ENCODE measurements at places on chromosomes 4 and X. TPM values are rescaled to one million over a fixed set of nuclear protein-coding genes. Genes with fewer than 3 reads are reported as not detected.

- no peaks in the 10 kb centered on the region for H3K27me3 ChIP-seq
- H3K27ac ChIP-seq: no peak overlapping the region
- H3K36me3 ChIP-seq: no peaks in the 10 kb centered on the region
- H3K4me3 ChIP-seq: no peak overlapping the region
- no peak for DNase-seq
- H3K4me1 ChIP-seq: peaks cover 24% of the 10 kb centered on the region
Measured at GRCh38 chr4:61889117-61889516, 689.0 kb downstream of the ADGRL3 start.

DNA sequence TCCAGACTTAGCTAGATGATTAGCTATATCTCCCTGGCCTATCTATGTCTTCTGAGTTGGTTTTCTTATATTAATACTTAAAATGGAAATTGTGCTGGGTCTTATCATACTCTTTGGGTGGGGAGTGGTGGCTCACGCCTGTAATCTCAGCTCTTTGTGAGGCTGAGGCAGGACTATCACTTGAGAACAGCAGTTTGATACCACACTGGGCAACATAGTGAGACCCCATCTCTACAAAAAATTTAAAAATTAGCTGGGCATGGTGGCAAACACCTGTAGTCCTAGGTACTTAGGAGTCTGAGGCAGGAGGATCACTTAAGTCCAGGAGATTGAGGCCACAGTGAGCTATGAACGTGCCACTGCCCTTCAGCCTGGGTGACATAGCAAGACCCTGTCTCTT lies 30.4 kb downstream of the WDFY3 start:
- 0 out of 2 replicates have a peak, but pooled peaks cover under 1% of the 10 kb centered on the region for H3K36me3 ChIP-seq
- no peak overlapping the region for H3K27ac ChIP-seq
- H3K4me1 ChIP-seq: peaks cover 14% of the 10 kb centered on the region

GRCh38 chr4:26048378-26048882 lies 134.4 kb downstream of the SMIM20 start:
- no peak overlapping the region for H3K27ac ChIP-seq
- peaks cover 5% of the 10 kb centered on the region for H3K4me1 ChIP-seq
- no peak overlapping the region for H3K4me3 ChIP-seq
- H3K27me3 ChIP-seq: no peaks in the 10 kb centered on the region
- H3K36me3 ChIP-seq: no peaks in the 10 kb centered on the region
- DNase-seq: no peak

DNA sequence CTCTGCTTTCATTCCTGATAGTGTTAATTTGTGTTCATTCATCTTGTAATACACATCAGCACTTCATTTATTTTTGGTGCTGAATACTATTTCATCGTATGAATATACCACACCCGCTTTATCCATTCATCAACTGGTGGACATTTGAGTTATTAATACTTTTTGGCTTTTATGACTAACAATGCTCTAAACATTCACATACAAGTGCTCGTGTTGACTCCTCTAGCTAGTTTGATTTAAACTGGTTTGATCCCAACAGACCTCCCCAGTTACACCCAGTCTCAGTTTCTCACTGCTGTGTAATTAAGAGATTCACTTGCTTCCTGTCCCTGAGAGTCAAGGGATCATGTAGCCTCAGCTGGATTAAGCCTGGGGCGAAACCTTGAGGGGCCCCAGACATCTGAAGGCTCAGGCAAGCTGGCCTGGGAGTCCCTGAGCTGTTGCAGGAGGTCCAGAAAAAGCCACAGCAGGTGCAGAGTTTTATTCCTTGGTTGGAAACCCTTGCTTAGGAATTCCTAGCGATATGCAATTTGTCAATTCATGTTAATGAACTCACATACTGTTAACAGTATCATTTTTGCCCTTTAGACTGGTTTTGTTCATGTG lies 52.8 kb upstream of the CLDN24 start:
- no peaks in the 10 kb centered on the region for H3K27me3 ChIP-seq
- H3K27ac ChIP-seq: no peak overlapping the region

- H3K27me3 ChIP-seq: no peaks in the 10 kb centered on the region
- no peak for DNase-seq
- H3K27ac ChIP-seq: no peak overlapping the region
- no peaks in the 10 kb centered on the region for H3K36me3 ChIP-seq
Measured at GRCh38 chrX:2934715-2935710, 5.9 kb upstream of the ARSD start.

NSUN7 gene
- 31.3 TPM for total RNA-seq

EGF gene
- total RNA-seq: 1.9 TPM

CXXC4 gene
- 3.0 TPM for total RNA-seq

PDK3 gene
- total RNA-seq: 51.2 TPM

HPGD gene
- total RNA-seq: 4.1 TPM

ITM2A gene
- 48.4 TPM for total RNA-seq

CSAG3 gene
- total RNA-seq: not detected

BEND2 gene
- not detected for total RNA-seq

JADE3 gene
- total RNA-seq: 14.1 TPM
